ENCODE measurements at places on chromosomes 5 and 9.

- no peak for DNase-seq
Observed at GRCh38 chr9:69798744-69799143, 21.9 kb upstream of the CFAP95 start.

GRCh38 chr5:81269751-81270393 is 31.5 kb upstream of the ZCCHC9 start:
- DNase-seq, result no peak

- no peak for DNase-seq
Observed at GRCh38 chr5:153476767-153477166, 13.7 kb upstream of the GRIA1 start.

DNA sequence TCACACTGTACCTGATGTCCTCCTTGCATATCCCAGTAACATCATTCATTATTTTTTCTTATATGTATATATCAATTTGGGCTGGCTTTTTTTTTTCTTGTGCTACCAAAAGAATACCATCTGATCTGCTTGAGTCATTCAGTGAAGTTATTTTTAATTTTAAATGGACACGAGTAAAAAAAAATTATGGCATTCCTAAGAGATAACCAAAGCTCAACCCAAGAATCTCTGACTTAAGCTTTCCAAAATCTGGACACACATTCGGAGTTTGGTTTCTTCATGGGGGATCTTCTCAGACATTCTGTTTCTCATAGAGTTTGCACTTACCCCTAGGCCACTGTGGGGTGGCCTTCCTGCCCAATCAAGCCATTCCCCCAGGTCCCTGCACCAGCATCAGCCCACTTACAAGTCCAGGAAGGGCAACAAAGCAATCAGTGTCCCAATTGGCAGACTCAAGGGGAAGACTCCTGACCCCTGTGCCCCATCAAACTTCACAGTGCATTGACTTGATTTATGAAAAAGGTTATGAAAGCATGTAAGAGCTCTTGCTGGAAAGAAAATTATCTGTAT is 49.2 kb upstream of the SPDL1 start:
- no peak for DNase-seq

DNA sequence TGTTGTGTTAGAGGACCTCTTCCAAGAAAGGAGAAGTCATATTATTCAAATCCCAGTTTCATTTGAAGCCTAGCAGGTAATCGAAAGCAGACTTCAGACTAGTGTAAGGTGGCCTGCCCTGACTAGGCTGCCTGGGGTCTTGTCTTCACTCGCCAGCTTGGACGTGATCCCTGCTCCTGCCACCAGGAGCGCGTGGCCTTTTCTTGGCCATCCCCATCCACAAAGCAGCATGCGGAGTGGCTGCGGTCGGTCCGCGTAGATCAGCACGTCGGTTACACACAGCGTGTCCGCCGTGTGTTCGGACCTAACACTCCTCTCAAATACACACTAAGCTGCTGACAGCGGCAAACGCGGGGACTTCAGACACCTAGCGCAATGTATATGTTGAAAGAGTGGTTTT is 37.3 kb downstream of the CFAP77 start:
- no peak for DNase-seq

GRCh38 chr5:5822729-5823257 is 400.3 kb downstream of the ICE1 start:
- no peak for DNase-seq

DNA sequence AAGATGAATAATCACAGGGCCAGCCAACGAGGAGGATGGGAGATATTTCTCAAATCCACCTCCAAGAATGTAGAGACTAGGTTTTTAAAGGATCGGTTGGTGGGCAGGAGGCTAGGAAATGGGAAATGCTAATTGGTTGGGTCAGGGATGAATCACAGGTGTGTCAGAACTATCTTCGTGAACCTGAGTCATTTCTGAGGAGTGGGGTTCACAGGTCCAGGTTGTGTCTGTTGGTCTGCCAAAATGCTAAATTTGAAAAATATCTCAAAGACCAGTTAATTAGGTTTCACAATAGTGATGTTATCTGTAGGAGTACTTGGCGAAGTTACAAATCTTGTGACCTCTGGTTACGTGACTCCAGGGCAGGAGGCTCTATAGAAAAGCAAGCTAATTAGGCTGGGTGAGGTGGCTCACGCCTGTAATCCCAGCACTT is 2.6 kb upstream of the PLAA start:
- no peak for DNase-seq

- DNase-seq, result no peak
Observed at GRCh38 chr5:28575368-28575767, 1537.0 kb upstream of the CDH9 start.

DNA sequence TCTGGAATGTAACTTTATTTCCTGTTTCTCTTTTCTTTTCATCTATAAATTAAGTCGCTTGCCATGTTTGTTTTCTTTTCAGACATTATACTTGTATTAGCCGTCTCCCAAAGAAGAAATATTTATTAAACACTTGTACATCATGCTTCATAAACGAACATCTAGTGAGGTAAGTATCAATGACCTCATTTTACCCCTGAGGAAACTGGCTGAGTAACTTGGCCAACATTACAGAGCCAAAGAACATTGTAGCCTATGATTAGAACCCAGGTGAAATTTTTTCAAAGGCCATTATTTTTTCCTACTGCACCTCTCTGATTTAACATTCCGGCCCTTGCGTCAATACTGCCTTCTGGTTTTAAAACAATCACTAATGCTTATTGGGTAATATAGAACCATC is 4.2 kb downstream of the FREM1 start:
- DNase-seq, result no peak

DNA sequence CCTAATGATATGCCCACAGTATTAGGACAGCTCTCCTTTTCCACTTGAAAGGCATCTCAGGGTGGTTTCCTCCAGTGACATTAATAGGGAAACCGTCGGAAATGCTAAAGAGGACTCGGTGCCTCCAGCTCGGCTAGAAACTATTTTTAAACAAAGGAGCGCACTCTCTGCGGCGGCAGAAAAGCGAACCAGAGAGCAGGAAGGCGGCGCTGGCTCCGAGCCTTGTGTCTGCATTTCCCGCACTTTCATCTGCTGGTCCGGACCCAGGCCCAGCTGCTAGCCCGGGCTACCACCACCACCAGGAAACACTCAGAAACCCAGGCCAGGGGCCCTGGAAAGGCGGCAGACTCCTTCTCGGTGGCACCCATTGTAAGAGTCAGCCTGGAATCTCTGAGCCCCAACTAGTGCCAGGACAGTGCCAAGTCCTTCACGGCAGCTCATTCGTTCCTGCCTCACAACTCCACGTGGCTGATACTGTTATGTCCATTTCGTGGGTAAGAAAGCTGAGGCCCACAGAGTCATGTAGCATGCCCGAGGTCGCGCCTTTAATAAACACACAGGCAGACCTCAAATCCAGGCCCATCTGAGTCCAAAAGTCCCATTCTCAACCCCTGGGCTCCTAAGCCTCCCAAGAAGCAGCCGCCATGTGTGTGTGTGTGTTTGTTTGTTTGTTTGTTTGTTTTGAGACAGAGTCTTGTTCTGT is 73.9 kb downstream of the VAV2 start:
- DNase-seq, result no peak

DNA sequence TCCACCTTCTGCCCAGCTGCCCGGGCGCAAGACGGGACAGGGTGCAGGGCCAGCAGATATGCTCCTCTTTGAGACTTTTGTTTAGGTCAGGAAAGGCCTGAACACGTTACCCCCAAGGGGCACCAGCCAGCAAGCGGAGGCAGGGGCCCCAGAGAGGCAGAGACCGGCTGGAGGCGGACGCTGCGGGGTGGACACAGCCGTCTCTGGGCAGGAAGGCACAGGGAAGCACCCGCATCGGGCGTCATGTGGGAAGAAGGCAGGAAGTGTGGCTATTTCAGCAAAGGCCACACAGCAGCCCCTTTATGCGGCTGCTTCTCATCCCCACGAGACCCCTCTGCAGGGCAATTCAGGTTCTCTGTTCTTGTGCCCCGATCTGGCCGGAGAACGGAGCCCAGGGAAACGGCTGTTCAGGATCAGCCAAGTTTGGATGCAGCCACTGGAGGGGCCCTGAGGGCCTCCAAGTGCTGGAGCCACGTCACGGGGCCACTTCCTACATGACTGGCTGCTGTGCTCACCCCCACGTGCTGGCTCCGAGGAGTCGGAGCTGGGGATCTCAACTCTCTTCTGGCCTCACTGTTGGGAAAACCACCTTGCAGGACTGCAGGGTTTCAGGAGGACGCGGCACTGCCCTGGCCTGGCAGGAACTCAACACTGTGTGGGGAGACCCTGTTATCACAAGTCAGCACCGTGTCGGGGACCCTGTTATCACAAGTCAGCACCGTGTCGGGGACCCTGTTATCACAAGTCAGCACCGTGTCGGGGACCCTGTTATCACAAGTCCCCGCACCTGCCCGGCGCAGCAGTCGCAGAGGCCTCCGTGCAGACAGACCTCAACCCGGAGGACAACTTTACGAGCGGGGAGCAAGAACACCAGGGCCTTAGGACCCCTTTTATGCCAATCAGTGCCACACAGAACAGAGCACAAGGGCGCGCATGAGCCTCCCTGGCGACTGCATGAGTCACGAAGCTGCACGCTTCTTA is 44.4 kb downstream of the SLC12A7 start:
- no peak for DNase-seq

GRCh38 chr9:121362813-121363621 is 7.0 kb downstream of the STOM start:
- no peak for DNase-seq
